ENCODE measurements at places on chromosomes 1 and 21.
A peak's percentile ranks its signal among the peaks of the same experiment; 100 is the strongest.

DNA sequence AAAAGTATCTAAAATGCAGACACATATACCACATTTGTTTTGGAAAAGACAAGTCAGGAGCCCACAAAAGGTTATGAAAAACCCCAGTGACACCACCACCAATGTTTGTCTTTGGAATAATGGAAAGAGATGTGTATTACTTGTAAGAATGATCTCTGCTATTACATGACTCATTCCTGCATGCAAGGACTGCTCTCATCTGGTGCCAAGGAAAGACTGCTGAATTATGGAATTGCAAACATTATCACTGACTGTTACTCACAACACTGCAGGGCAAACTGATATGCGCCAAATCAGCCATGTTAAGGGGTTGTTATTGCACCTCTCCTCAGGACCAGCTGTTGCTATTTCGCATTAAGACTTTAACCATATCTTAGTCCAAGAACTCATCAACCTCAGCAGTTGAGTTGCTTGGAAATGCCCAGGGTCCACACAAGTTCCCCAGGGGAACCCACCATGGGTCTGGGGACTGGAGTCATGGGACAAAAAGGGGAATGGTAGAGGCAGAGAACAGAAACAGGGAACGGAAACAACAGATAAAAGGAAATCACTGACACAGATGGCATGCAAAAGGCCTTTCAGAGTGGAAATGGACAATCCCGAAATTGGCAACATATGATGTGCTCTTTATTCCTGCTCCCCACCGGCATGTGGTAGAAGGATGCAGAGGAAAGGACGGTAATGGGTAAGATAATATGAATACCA is 34.4 kb downstream of the CAPZB start:
- DNase-seq = no peak

DNA sequence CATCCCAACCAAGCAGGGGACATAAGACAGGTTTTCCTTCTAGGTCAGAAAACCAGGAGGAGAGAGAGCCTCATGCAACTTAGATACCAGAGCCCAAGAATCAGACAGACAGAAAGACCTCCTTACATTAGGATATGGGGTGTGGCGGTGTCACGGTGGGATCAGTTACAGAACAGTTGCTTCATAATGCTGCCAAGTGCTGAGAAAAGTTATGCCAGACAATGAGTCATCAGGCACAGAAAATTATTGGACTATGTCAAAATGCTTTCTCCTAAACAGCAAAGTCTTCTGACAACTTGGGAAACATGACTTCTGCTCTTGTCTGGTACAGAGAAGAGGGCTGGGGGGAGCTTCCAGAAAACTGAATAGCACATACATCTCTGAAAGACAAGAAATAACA is 1120.2 kb upstream of the TMPRSS15 start:
- no peak for DNase-seq

- no peak for DNase-seq
These were observed 4.8 kb upstream of the KCNJ6 start for GRCh38 chr21:37921091-37921490.

GRCh38 chr21:38766987-38767722 is 38.6 kb upstream of the ETS2 start:
- DNase-seq = peak; percentile 73

DNA sequence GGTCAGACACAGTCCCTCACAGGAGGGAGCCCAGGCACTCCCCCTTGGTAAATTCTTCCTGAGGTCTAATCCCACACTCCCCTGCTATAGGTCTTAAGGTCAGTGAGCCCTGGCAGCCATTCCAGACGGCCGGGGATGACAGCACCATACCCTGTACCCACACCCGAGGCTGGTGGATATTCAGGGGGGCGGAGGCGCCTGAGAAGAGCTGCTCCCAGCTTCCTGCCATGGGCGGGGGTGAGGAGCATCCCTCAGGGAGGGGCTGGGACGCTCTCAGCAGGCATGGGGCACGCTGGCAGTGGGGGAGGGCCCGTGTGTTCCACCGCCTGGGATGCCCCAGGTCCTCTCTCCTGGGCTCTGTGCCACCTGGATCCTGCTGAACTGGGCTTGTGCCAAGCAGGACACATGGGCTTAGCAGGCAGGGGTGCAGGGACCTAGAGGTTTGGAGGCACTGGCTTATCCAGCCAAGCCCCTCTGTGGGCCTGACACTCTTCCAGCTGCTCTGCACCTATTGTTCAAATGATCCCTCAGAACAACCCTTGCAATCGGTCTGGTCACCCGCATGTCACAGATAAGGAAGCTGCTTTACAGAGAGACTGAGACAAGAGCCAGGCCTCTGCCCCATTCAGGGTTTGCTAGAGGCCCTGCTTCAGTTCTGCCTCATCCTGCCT is 5.7 kb upstream of the ADGRB2 start:
- DNase-seq = no peak

- DNase-seq = no peak
These were observed 49.7 kb downstream of the SIPA1L2 start for GRCh38 chr1:232579958-232580941.

DNA sequence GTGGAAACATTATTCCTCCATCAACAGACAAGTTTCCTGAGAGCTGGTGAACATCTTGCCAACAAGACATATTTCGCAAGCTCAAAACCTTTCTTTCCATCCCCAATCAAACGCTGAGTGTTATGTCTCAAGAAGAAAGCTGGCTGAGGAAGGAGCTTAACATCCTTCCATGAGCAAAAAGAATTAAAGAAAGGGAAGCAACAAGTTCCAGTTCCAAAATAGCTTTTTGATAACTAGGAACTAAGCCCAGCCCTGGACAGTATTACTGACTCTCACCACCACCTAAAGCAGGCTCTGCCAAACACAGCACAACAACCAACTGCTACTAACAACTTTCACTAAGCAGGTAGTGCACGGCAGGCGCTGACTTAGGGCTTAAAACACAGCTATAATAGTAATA is 50.2 kb downstream of the CAPZB start:
- DNase-seq = no peak

DNA sequence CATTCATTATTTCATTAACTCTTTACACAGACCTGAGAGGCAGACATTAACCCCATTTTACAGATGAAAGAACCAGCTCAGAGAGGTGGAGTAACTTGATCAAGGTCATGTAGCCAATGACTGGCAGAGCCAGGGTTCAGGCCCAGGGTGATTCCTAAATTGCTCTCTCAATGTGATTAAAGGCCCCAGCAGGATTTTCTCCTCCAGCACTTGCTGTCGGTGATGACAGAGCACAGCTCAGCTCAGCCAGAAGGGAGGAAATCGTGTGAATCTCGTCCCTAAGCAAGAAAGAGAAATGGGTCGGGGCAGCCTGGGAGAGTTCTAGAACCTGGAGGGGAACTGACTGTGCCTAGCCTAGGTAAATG is 19.5 kb upstream of the RNF19B start:
- DNase-seq = no peak

- DNase-seq = no peak
These were observed 37.5 kb upstream of the C1orf105 start for GRCh38 chr1:172382990-172383389.

All from CD4-positive, alpha-beta T cell treated with Interleukin-10 for 1 hour (primary cell).